ENCODE measurements at places on chromosomes 7 and 10. TPM values are rescaled to one million over a fixed set of nuclear protein-coding genes. Genes with fewer than 3 reads are reported as not detected.
A peak's percentile ranks its signal among the peaks of the same experiment; 100 is the strongest.

- DNase-seq: no peak
These were observed 45.9 kb downstream of the SVIL start for GRCh38 chr10:29588629-29589421.

DNA sequence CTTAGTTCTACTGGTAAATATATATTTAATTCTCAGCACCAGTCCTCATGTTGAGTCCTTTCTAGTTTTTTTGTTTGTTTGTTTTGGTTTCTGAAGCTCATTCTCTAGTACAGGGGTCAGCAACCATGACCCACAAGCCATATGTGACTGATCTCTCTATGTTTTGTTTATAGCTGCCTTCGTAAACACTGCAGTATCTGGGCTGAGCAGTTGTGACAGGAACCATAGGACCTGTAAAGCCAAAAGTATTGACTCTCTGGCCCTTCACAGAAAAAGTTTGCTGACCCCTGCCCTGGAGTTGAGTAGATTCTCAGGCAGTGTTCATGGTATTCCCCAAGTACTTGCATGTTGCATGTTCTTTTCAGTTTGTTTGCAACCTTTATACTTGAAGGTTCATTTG lies 20.8 kb downstream of the NET1 start:
- DNase-seq: no peak

- DNase-seq: no peak
These were observed 20.9 kb upstream of the FAM20C start for GRCh38 chr7:171364-171904.

- DNase-seq: no peak
These were observed 15.8 kb downstream of the IL15RA start for GRCh38 chr10:5961405-5962100.

- no peak for DNase-seq
These were observed 23.8 kb downstream of the TMEM196 start for GRCh38 chr7:19749658-19750057.

DNA sequence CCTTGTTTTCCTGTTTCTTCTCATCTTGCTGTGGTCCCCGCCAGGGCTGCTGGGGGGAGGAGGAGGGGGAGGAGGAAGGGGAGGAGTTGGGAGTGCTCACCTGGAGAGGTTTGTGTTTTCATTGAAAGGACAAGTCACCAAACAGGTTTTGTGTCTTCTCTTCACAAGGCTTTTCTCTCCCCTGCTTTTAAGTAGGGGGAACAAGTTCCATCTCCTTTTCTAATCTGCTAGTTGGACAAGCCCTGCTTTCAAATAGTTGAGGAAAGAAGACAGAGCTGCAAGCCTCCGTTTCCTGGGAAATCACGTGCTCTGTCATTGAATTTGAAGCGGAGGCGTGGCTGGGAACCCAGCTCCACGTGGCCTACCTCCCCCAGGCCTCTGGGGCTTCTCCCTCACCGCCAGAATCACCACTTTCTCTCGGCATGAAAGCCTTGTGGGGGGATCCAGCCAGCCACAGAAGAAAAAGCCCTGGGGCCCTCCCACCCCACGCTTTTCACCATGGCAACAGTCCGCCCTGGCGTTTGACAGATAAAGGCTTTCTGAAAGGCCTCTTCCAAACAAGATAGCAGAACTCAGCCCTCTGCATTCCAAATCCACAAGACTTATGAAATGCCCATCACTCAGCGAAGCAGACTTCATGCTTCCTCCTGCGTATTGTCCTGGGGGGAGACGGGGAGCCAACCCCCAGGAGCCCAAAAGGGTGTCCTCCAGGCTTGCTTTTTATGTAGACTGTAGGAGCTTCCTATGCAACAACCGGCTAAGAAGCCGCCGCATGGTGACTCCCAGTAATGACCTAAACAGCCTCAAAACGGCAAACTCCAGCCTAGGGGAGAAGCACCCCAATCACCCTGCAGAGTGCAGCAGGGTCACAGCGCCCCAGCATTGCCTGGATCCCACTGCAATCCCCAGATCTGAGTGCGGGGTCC lies 51.7 kb downstream of the PROSER2 start:
- peak; percentile 82 for DNase-seq

- no peak for DNase-seq
These were observed 134.6 kb downstream of the SEMA3A start for GRCh38 chr7:84060000-84060399.

DNA sequence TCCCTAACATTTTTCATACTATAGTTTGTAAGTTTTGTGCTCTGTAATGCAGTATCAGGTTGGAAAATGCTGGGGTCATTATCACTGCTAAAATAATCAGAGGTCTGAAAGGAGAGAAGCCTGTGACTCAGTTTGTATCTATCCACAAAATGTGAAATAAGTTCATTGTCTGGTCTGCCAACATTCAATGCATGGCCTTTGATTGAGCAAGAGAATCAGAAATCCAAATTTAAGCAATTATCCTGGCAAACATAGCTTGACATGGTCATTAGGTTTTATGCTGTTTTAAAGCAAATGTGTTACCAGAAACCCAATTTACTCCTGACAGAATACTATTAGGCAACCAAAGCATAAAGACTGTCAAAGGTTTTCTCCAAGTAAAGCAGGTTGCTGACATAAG lies 709.7 kb upstream of the SEMA3D start:
- DNase-seq: no peak

- no peak for DNase-seq
These were observed 57.8 kb upstream of the TNRC18 start for GRCh38 chr7:5481241-5482019.

GRCh38 chr7:41744161-41744560 lies 41.3 kb upstream of the INHBA start:
- no peak for DNase-seq

- DNase-seq: no peak
These were observed 150.2 kb downstream of the SEC23IP start for GRCh38 chr10:120042705-120043104.

DNA sequence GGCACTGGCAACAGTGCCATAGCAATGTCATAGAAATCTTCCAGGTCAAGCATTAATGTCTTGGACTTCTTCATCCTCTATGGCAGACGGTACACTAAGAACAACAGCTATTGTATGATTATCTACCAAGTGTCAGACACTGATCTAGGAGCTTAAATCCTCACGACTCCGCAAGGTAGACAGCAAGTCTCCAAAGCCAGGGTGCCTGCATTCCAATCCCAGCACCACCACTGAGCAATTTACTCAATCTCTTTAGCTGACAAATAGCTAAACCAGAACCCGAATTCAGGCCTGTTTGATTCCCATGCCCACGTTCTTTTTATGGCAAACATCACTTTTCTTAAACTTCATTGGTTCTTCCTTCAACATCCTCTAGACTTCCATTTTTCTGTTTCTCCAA lies 31.8 kb downstream of the DNMBP start:
- no peak for DNase-seq

DNA sequence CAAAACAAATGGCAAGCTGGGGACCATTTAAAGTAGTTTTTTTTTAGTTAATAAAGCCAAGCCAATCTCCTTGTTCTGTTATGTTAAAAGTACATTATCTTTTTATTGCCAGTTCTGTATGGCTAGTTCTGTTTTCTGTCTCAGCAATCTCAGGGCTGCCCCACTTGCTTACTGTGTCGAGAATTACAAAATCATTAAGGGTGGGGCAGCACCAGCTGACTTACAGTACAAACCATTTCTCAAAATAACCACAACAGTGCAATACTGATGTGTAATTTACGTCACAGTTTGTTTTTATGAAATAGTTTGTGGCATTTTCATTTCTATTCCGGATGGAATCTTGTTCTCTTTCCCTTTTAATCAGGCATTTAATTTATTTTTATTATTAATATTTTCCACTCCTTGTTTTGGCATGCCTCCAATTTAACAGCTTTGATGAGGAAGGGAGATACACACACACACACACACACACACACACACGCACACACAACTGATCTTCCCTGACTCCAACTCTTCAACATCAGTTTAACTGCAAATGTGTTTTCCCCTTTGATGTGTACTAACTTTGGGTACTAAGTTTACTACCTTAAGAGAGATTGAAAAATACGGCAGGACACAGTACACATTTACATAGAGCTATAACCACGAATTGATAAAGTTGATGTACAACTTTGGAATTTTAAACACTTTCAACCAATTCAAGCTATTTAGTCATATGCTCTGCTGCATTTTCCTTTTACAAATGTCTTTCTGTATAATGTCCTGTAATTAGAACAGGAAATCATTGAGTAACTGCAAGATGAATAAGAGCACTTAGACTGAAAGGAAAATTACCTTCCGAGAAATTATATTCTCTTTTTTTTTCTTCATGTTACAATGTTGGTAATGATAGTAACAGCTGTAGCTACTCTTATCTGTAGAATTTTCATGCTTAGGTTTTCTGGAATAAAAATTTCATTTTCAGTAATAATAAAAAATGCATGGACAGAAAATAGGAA lies 91.5 kb downstream of the ARID5B start:
- no peak for DNase-seq

DNA sequence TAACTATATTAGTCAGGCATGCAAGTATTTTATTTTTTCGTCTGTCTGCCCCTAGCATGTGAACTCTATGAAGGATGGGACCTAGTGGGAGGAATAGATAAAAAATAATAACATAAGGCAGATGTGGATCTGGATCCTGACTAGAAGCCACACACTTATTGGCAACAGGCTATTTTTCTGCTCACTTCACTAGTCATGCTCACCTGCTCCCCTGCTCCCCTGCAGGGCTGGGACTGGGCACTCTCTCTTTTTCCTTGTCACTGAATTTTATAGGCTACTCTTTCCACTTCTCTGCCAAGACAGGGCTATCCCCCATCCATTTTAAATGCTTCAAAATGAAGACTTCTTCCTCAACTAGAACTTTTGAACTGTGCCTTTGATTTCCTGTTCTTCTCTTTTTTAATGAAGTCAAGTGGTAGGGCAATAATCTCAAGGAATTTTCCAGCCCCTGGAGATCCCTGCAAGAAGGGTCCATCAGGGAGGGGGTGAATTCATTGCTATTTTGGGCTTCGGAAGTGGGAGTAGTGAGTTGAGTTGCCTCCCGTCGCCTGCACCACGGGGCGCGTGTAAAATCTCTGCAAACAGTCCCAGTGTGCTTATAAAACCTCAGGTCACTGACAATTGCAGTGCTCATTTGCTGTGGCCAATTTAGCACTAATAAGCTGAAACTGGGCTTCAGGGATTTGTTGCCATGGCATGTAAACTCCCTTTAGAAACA lies 156.7 kb upstream of the NPVF start:
- DNase-seq: no peak

GRCh38 chr7:71752171-71752935 lies 620.4 kb downstream of the GALNT17 start:
- peak; percentile 98 for DNase-seq

- DNase-seq: no peak
These were observed 24.1 kb upstream of the MYH16 start for GRCh38 chr7:99248391-99249095.

DNA sequence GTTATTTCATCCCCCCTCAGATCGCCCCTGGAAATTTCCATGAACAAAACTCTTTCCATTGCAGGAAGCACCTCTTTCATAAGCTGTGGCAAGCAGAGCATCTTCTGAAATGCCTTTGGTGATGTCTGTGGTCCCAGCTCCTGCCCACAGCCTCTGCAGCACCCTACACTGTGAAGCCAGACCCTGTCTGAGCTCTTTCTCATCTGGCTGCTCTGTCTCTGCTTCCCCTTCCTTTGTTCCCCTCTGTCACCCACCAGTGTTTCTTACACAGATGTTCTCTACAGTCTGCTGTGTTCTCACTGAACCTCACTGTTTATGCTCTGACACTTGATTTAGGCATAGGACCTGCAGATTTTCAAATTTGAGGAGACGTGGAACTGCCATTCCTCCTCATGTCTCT lies 1.9 kb upstream of the TAS2R39 start:
- no peak for DNase-seq

DNA sequence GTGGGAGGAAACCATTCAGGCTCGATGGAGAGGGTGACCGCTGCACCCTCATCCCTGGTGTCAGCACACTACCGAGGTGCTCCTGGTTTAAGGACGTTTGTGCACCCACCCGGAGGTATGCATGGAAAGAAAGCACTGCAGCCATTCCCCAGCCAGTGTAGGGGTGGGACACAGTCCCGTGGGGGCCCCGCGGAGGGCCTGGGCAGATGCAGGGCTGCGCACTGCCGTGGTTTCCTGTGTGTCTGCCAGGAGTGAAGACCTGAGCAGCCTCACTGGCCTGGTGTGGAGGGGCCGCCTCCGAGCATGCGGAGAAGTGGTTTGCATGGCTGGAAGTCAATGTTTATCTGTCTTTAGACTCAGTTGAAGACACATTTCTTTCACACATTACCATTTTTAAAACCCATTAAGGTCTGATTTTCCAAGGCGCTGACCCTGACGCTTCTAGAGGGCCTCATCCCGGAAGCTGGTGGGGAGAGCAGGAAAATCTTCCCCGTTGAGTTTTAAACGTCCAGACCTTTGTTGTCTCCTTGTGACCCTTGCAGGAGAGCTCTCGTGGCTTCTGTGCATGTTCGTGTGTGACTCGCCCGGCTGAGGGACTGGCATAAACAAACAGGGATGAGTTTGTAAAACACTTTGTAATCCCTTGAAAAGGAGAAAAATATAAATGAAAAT lies 188.1 kb downstream of the MGMT start:
- DNase-seq: no peak

- no peak for DNase-seq
These were observed 85.6 kb downstream of the ZEB1 start for GRCh38 chr10:31404640-31405039.

- no peak for DNase-seq
These were observed 3.2 kb downstream of the PLPP4 start for GRCh38 chr10:120460186-120460585.

DNA sequence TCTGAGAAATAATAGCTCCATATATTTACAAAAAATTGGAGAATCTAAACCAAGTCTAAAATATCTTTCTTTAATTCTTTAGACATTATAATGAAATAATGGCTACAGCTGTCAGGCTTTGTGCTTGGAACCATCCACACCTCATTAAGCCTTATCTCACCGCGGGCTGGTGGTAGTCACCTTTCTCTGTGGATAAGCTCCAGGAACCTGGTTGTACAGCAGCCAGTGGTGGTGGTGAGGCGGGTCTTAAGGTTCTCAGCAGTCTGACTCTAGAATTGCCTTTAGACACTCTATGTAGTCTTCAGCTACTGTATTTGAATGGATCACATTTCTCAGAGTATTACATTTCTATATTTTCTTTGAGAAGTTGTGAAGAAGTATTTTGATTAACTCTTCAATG lies 34.2 kb downstream of the CUL1 start:
- no peak for DNase-seq

DNA sequence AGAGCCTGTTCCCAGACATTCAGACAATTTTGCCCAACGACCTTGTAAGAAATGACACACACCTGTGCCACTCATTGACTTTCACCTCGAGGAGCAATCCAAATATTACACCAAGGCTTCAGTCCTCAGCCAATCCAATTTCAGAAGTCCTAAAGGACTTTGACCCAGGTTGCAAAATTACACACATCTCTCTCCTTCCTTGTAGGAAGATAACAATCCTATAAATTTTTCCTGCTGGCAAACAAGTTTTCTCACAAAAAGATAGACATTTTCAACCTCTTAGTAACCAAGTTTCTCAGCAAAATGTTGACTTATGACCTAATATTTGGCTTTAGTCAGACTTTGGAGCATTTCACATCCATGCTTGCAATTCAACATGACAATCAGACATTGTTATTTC lies 745.0 kb downstream of the GRID1 start:
- no peak for DNase-seq

CPA4 gene
- not detected for total RNA-seq

STX1A gene
- 9.9 TPM for total RNA-seq

UNCX gene
- total RNA-seq: not detected

NME8 gene
- total RNA-seq: 0.22 TPM

ASB10 gene
- not detected for total RNA-seq

PNLIPRP2 gene
- not detected for total RNA-seq

CALML5 gene
- total RNA-seq: not detected

CADPS2 gene
- 19.7 TPM for total RNA-seq

TMEM26 gene
- 1.9 TPM for total RNA-seq

Data from H1 (cell line).